NCI-H524 (cell line): ENCODE measurements at places on chromosomes 5 and 9.
A peak's percentile ranks its signal among the peaks of the same experiment; 100 is the strongest.

DNA sequence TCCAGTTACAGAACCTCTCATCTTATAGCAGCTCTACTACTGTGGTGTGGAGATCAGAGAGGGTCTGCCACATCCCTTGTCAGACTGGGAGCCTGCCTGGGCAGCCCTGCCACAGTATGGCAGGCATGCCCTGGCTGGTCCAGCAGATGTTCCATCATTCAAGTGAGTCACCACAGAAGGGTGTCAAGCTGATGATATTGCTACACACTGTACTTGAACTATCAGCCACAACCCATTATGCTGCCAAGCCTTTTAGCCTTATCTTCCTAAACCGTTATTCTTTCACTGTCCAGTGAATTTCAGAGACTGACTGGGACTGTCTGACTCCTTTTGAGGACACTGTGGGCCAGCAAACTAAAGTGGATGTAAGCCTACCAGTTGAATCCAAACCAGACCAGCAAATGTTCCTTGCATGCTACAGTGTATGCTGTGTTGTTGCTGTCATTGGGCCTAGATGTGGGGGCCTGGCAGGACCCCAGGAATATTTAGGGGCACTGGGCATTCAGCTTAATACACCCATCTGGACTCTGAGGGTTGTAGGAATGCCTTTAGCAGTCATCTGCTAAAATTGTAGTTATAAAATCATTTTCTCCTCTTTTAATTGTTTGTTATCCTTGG, 202.6 kb downstream of the NR3C1 start:
- DNase-seq: peak; percentile 60

GRCh38 chr5:139749242-139749641, 46.4 kb upstream of the PSD2 start:
- DNase-seq: no peak

DNA sequence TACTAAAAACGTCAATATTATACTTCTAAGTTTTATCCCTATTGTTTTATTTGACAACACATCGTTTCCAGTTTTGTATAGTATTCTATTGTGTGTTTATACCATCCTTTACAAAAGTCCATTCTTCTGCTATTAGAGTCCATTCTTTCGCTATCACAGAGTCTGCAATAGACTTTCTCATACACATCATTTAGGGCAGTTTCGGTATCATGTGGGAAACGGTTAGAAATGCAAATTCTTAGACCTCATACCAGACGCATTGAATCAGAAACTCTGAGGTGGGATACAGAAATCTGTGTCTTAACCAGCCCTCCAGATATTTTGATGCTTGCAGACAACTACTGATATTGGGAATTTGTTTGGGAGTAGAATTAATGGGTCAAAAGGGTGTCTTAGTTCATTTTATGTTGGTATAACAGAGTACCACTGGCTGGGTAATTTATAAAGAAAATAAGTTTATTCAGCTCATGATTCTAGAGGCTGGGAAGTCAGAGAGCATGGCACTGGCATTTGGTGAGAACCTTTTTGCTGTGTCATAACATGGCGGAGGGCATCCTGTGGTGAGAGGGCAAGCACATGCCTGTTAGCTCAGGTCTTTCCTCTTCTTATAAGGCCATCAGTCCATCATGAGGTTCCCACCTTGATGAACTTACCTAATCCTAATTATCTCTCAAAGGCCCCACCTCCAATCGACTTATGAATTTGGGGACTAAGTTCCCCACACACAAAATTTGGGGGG, 21.1 kb downstream of the CARTPT start:
- DNase-seq: no peak

- DNase-seq: no peak
Observed at GRCh38 chr5:53915120-53915519, 354.7 kb downstream of the NDUFS4 start.

- no peak for DNase-seq
Observed at GRCh38 chr9:81132796-81133195, 556.6 kb downstream of the TLE1 start.

DNA sequence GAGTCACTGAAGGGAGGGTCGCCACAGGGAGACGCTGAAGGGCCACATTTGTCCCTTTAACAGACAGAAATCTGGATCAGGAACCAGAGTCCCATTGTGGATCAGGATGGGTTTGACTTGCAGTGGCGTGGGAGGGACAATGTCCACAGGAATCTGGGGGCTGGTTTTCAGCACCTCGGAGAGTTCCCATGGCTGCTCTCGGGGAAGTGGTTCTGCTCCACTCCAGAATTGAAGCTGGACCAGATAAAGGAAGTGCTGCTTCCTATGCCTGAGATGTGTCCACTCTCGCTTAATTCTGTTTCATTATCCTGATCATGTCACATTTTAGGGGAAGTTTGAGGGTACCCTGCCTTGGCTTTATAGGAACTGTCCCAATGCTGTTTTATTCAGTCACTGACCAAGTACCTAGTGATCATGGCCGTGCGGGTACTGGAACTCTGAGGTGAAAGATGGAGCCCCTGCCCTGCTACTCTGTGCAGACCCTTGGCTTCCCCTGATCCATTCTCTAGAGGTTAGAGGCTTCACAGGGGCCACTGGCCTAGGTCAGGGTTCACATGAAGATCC, 28.7 kb downstream of the ENHO start:
- DNase-seq: no peak

- DNase-seq: no peak
Observed at GRCh38 chr5:31769530-31769929, 130.6 kb downstream of the PDZD2 start.

GRCh38 chr9:75960551-75960950, 70.1 kb downstream of the PCSK5 start:
- DNase-seq: no peak
